Lower lobe of right lung (tissue), 2 donors: ENCODE measurements at places on chromosomes 7 and 10. TPM values are rescaled to one million over a fixed set of nuclear protein-coding genes. Genes with fewer than 3 reads are reported as not detected.

The MMD2 gene
- total RNA-seq, result not detected

GRCh38 chr7:50308532-50309385, 4.2 kb downstream of the IKZF1 start:
- DNase-seq, result no peak
- peak overlapping the region; percentile 60 for H3K4me3 ChIP-seq

GRCh38 chr7:4657640-4658417, 24.3 kb upstream of the FOXK1 start:
- H3K4me3 ChIP-seq, result no peak overlapping the region
- H3K4me1 ChIP-seq, result peaks cover 8% of the 10 kb centered on the region
- no peak for DNase-seq
- H3K27me3 ChIP-seq, result no peaks in the 10 kb centered on the region
- no peaks in the 10 kb centered on the region for H3K36me3 ChIP-seq

The PTPN20 gene
- 4.0 TPM for total RNA-seq

The IFIT1 gene
- 71.8 TPM for total RNA-seq

- no peak overlapping the region for H3K4me3 ChIP-seq
- DNase-seq, result no peak
- H3K36me3 ChIP-seq, result no peaks in the 10 kb centered on the region
- H3K27ac ChIP-seq, result no peak overlapping the region
- no peaks in the 10 kb centered on the region for H3K27me3 ChIP-seq
- no peaks in the 10 kb centered on the region for H3K4me1 ChIP-seq
Observed at GRCh38 chr10:62669341-62669740, 135.2 kb upstream of the ADO start.

The OR6V1 gene
- total RNA-seq, result not detected
